ENCODE measurements at places on chromosomes 16 and 17. TPM values are rescaled to one million over a fixed set of nuclear protein-coding genes. Genes with fewer than 3 reads are reported as not detected.

The LYRM9 gene
- 4.3 TPM for total RNA-seq

- no peak for DNase-seq
These were observed 2.8 kb downstream of the PLCD3 start for GRCh38 chr17:45129426-45129939.

The GRN gene
- total RNA-seq: 70.0 TPM

The CCDC47 gene
- 72.9 TPM for total RNA-seq

DNA sequence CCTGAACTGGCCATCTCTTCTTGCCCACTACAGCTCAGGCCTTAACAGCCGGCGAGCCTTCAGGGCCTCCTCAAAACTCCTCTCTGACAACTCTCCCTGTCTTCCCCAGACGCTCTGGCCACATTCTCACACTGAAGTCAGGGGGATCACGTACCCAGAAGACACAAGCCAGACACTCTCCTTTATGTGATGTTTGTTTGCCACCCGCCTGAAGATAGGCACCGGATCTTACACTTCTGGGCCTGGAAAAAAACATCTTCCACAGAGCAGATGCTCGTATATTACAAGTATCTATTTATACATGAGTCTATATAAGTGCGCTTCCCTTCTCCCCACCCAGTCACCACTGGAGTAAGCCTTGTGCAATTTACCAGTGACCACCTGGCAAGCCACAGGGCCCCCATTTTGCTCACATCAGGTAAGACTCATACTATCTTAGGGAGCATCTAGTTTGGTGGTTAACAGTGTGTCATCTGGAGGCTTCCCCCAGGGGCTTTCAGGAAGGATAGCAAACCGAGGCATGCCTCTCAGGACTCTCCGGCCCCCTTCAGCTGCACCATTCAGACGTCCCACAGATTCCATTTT lies 349.4 kb downstream of the SOX9 start:
- no peak for DNase-seq

- DNase-seq: no peak
These were observed 5.6 kb upstream of the CIITA start for GRCh38 chr16:10871157-10871991.

Measured in neural crest cell (in vitro differentiated cells).